CD8-positive, alpha-beta memory T cell (primary cell): ENCODE measurements at places on chromosomes 12 and 14.

DNA sequence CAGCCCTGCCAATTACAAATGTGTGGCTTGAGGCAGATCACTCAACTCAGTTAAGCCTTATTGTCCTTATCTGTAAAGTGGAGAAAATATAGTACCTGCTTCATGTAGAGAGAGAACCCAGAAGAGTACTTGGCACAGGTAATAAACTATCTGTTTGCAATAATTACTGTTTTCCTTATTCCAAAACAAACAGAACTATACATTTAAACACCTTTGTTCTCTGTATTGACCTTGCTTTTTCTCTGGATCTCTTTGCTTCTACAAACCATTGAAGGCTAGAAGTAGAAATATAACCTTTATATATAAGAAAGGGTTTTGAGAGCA is 70.8 kb upstream of the SRSF5 start:
- no peak for DNase-seq

- no peak for DNase-seq
Measured at GRCh38 chr12:44654646-44655639, 221.2 kb downstream of the NELL2 start.

DNA sequence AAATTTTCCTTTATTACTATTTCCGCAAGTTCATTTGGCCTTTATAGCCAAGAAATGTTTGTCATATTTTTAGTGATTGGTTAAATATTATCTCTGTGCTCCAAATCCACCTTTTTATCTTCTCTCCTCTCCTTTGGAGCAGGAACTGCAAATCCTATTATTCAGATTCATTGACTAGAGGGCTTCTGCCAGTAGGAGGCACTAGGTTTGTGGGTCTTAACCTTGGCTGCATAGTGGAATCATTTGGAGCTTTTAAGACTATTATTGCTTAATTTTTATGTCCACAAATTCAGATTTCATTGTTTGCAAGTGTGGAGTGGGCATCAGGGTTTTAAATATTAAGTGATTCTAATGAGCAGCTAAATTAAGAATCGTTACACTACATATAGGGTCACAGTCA is 75.3 kb upstream of the SYT10 start:
- no peak for DNase-seq

DNA sequence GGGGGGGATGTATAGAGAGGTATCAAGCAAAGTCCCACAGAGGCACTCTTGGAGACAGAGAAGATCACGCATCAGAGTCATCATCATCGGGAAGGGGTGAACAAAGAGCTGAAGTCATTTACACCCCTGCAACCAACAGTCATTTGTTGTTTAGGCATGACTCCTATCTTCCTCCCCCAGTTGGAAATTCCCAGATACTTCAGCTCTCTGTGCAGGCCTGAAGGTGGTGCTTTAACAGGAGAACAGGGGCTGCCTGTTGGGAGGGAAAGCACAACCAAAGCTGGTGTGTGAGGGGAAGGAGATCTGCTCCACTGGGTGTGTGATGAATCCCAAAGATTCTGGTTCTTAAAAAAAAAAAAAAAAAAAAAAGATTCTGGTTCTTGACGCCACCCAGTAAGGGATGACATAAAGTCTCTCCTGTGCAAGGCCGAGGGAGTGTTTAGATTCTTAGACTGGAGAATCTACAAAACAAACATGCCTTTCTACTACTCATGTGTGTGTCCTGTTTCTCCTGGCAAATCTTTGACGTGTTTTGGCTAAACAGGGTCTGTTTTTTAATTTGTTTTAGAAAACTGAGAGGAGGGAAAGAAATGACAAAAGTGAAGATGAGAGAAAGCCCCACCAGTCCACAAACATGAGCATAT is 121.0 kb upstream of the ARHGAP5 start:
- no peak for DNase-seq

DNA sequence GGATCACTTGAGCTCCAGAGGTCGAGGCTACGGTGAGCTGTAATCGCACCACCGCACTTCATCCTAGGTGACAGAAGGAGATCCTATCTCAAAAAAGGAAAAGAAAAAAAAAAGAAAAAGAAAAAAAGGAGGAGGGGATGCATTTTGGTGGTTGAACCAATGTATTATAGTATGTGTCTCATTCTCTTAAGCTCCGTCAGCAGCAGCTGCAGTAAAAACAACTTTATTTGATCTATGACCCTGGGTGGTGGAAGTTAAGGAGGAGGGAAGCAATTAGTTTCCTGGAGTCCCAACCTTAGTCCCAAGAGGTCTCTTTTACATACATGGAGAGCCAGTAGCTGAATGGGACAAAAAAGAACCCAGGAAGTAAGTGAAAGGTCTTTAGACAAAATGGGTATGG is 26.8 kb upstream of the APOF start:
- DNase-seq = no peak

GRCh38 chr14:26124896-26125438 is 472.9 kb downstream of the NOVA1 start:
- DNase-seq = no peak
